ENCODE measurements at places on chromosomes 7 and 10.

GRCh38 chr7:16271355-16271915 lies 149.9 kb downstream of the CRPPA start:
- no peak for DNase-seq

DNA sequence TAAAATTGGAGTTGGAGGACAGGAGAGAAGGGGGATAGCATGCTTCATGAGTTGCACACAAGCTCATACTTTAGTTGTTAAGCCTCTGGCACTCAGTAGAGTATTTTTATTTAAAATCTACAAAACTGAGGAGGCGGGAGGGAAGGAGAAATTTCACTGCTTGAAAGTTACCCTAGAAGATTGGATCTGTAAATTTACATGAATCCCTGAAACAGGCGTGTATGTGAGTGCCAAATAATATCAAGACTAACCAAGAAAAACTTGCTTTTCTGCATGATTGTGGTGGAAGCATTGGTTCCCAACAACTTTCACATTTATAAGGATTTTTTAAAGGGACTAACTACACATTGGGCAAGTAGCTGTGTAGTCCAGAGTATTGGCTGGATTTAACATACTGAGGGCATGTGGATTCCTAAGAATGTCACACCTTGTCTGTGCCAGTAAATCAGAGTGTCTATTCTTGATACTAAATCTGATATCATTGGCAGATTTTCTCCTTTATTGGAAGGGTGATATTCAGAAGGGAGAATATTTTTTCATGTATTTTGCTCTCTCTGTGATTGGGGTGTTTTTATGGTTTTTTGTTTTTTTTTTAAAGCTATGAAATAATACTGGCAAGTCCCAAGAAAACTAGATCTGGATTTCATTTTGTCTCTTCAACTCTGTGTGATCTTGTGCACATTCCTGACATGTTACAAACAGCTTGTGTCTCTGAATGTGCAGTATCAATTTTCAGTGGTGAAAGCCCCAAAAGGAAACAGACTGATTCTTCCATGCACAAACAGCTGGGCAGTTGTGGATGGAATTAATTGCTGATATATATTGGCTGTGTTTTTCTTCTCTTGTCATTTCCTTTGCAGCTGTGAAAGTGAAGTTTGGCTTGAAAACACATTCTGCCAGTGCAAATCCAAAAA lies 67.2 kb downstream of the ADD3 start:
- no peak for DNase-seq

- DNase-seq: no peak
Measured at GRCh38 chr7:116726713-116727431, 54.9 kb downstream of the MET start.

DNA sequence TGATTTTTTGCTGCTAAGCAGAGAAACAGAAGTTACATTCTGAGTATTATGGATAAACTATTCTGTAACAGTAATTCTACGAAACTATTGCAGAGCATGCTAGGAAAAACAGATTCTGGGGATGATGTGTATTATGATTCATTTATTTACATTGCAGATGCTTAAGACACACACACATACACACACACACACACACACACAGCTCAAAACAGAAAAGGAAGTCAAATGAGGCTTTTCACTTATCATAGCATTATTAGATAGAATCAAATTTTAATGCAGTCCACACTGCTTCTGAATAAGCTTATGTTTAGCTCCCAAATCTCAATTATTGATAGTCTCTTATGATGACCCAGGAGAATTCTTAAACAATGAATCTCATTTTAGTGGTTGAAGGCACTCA lies 307.2 kb downstream of the HGF start:
- no peak for DNase-seq

DNA sequence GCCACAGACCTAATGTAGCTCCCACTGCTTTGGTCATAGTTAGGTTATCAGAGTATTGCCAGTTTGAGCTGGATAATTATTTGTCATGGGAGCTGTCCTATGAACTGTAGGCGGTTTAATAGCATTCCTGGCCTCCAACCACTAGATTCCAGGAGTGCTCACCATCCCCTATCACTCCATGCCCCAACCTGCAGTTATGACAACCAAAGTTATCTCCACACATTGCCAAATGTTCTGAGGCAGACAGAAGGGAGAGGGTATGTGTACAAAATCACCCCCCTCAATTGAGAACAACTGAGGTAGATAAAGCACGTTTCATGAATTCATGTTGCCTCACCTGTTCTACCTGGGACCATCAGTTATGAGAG lies 119.0 kb upstream of the CACUL1 start:
- DNase-seq: no peak

DNA sequence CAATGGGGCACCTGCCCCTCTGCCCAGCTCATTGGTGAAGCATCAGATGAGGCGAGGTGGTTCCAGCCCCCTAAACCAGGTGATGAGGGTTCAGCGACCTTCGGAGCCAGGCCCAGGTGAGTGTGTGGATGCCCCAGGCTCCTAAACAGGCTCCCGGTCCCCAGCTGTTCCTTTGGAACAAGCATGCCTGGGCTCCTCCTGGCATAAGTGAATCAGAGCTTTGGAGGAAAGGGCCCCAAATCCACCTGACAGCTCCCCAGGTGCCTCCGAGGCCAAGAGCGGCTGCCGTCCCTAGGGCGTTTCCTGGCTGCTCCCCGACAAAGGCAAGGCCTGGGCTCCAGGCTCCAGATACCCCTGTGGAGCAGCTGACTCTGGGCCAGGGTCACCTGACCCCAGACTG lies 61.3 kb downstream of the YKT6 start:
- DNase-seq: no peak
